Bone marrow (tissue), 2 donors: ENCODE measurements at places on chromosomes 4 and X.
A peak's percentile ranks its signal among the peaks of the same experiment; 100 is the strongest.

- no peak for DNase-seq
Observed at GRCh38 chr4:180335566-180335965, 1907.6 kb upstream of the TENM3 start.

DNA sequence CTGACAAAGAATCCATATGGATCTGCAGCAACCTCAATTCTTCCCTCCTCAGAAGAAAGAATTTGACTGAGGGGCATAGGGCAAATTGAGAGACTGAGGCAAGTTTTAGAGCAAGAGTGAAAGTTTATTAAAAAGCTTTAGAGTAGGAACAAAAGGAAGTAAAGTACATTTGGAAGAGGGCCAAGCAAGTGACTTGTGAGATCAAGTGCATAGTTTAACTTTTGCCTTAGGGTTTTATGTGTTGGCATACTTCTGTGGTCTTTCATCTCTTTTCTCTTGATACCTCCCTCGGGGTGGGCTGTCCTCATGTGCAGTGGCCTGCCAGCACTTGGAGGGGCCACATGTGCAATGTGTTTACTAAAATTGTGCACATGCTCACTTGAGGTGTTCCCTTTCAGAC is 98.0 kb upstream of the MAGEB16 start:
- no peak for DNase-seq

- DNase-seq = no peak
Observed at GRCh38 chr4:53371843-53372521, 5.5 kb upstream of the FIP1L1 start.

GRCh38 chrX:106948641-106949040 is 28.4 kb downstream of the CLDN2 start:
- DNase-seq = no peak

- DNase-seq = no peak
Observed at GRCh38 chr4:117478702-117479101, 393.3 kb upstream of the TRAM1L1 start.

GRCh38 chr4:156475322-156475721 is 496.3 kb downstream of the PDGFC start:
- no peak for DNase-seq

GRCh38 chr4:76023389-76023788 is at the start of gene CXCL10:
CXCL10 (minus strand) TSS chr4:76023497; CDS start chr4:76023431, 66 bp downstream.
- DNase-seq = peak; percentile 54

- no peak for DNase-seq
Observed at GRCh38 chr4:38109896-38110295, 149.7 kb downstream of the PTTG2 start.

- DNase-seq = no peak
Observed at GRCh38 chr4:58136604-58137003, 1026.4 kb upstream of the IGFBP7 start.

DNA sequence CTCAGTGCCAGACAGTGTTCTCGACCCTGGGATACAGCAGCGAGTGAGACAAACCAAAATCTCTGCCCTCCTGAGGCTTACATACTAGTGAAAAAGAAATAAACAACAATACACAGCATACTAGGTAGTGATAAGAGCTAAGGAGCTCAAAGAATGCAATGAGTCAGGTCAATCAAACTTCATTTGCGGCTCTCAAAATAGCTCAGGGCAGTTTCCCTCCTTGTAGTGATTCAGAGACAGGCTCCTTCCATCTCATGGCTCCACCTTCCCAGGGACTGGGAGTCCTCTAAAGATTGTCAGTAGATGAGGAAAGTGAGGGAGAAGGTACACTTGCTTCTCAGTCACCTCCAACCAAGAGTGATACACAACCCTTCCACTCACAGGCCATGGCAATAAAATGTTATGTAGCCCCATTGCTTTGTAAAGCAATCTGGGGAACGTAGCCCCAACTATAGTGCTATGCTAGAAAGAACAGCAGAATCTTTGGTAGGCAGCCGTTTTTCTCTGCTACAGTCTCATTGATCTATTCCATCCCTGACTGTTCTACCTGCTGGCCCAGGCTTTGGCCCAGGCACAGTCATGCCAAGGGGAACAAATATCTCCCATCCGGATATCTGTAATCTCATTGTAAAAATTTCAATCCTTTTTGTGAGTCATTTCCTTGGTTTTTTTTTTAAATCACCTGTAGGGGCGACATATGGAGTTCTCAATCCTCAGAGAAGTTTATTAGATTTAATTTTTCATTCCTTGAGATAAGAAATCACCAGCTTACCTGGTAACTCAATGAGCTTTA is 183.1 kb upstream of the S100G start:
- DNase-seq = no peak

- DNase-seq = no peak
Observed at GRCh38 chrX:72573158-72573511, 492 bp upstream of the HDAC8 start.

GRCh38 chrX:44157858-44158257 is 184.7 kb upstream of the NDP start:
- no peak for DNase-seq

DNA sequence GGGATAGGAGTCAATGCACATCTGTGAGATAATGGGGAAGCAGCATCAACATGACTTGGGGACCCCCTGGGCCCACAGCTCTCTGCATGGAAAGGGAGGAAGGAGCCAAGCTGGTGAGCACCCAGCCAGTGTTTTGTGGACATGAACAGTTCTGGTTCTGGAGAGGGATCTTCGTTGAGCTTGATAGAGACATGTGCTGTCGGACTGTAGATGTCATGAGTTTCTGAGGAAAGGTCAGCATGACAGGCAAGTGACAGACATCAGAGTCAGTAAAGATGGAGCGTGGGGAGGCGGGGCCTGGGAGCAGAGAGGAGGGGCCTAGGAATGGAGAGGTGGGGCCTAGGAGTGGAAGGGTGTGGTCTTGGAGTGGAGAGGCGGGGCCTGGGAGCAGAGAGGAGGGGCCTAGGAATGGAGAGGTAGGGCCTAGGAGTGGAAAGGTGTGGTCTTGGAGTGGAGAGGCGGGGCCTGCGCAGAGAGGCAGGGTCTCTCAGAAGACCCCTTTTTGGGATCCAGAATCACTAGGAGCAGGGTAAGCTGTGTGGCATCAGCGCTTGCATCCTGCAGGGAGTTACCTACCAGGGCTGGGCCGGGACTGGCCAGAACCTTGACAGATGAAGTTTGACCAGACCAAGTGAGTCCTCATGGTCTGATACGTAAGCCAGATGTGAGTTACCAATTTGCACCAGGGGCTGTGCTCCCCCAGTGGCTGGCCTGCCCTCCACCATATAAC is 33.7 kb downstream of the PIGG start:
- DNase-seq = no peak

- DNase-seq = no peak
Observed at GRCh38 chr4:185283723-185284122, 74.3 kb downstream of the SNX25 start.

DNA sequence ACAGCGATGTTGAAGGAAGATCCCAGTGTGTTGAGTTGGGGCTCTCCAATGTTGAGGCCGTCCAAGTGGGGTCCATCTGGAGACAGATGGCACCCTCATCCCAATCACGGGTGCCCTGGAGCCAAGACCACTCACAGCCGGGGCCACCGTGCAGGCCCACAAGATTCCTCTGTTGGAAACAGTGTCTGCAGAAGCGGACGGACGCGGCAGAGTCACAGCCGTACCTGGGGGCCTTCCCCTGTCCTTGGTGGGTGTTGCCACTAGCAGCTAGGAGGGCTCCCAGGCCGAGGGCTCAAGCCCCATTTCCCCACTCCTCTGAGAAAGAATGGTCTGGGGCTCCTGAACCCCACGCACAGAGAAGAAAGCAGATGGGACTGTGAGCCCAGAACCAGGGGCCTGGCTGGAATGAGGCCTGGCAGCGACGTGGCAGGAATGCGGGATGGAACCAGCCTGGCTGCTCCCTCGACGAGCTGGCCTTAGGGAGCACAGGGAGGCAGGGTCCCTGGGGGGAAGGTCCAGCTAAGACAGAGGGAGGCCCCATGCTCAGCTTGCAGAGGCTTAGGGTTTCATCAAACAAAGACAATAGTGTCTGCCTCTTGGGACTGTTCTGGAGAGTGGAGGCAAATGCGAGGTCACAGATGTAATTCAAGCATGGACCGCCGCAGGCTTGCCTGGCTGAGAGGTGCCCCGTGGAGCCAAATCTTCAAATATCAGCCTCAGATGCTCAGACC is 228.9 kb downstream of the AFAP1 start:
- DNase-seq = no peak

DNA sequence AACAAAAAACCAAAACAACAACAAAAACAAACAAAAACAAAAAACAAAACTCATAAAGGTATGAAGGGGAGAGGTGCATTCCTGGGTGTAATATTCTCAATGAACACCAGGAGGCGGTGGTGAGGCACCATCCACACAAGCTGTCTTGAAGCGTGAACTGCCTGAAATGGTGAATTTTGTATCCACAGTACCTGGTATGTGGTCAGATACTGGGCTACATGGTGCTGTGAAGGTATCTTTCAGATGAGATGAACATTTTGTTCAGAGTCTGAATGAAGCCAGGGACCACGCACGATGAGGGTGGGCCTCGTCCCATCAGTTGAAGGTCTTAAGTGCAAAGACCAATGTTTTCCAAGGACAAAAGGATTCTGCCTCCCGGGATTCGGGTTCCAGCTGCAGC is 58.5 kb downstream of the ASMT start:
- no peak for DNase-seq

DNA sequence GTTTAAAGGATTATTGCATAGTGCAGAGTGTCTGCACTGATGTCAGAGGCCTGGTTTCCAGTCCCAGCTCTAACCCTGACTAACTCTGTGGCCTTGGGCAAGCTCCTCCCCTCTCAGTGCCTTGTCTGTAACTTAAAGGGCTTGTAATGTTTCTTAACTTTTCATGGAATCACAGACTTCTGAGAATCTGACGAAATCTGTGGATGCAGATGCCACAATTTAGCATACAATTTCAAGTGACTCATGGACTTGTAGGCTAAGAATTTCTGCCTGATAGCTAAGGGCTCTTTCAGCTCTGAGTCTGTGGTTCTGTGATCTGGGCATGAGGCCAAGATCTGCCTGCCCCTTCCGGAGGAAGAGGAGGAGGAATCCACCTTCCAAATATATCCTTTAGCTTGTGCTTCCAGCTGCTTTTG is 236.9 kb downstream of the AR start:
- peak; percentile 86 for DNase-seq

DNA sequence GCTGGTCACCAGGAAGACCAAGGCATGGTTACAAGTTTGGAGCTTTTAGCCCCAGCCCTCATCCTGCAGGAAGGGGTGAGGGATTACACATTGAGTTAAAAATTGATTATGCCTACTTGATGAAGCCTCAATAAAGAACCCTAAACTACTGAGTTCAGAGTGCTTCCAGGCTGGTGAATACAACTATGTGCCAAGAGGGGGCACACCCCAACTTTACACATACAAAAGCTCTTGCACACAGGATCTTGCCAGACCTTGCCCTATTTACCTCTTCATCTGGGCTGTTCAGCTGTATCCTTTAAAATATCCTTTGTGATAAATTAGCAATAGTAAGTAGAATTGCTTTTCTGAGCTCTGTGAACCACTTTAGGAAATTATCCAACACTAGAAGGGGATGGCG is 489.3 kb downstream of the INPP4B start:
- no peak for DNase-seq

- DNase-seq = no peak
Observed at GRCh38 chr4:7396186-7396910, 38.4 kb downstream of the PSAPL1 start.

GRCh38 chrX:37641859-37642258 is 43.7 kb upstream of the XK start:
- DNase-seq = no peak

- DNase-seq = no peak
Observed at GRCh38 chrX:85031505-85031904, 27.8 kb downstream of the APOOL start.

- DNase-seq = no peak
Observed at GRCh38 chr4:26208237-26208994, 112.4 kb upstream of the RBPJ start.

- no peak for DNase-seq
Observed at GRCh38 chr4:167831855-167832254, 260.5 kb upstream of the ANXA10 start.

DNA sequence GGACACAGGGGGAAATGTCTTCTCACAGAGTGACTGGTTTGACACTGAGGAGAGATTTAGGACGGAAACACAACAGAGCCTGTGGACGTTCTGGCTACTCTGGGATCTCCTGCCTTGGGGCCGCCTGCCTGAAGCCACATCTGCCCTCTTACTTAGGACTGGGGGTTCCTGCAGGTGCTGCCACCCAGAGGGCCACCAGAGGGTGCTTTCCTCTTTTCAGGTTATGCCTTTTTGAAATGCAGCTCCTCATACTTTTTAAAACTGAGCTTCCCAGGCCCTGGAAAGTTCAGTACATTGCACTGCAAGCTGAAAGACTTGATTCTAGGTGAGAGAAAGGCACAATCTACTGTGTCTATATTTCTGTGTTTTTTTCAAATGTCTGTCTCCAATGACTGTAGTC is 92.2 kb upstream of the PGRMC2 start:
- no peak for DNase-seq

DNA sequence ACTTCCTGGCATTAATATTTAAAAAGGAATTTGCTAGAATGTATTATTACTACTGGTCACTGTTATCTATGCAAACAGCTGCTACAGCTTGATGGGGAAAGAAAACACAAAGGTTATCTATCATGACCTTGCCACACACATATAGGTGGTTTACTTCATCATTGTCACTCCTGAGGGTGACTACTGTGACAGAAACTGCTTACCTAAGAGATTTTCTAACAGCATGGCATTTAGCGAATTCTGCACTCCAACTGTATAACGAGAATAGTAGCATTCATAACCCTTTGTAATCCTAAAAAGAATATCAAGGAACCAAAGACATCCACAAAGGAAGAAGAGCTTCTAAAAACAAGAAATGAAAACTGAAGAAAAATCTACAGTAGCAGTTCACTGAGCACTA is 74.6 kb upstream of the SPOCK3 start:
- no peak for DNase-seq

GRCh38 chr4:145861336-145862318 is 77.0 kb downstream of the ZNF827 start:
- no peak for DNase-seq

DNA sequence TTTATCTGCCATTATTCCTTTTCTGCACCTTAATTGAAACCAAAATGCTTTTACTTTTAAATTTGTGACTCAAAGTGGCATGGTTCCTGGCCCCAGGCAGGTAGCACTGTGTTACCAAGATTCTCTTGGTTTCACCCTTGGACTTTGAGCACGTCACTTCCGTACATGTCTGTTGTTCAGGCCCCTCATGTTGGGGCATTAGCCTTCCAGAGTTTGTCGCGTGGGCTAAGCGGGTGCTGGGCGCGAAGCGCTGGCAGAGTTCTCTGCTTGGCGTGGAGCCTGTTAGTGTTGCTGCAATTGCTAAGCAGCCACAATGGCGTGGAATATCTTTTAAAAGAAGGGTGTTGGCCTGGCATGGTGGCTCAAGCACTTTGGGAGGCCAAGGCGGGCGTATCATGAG is 14.0 kb upstream of the TADA2B start:
- DNase-seq = no peak

- no peak for DNase-seq
Observed at GRCh38 chrX:138866643-138867042, 155.1 kb upstream of the FGF13 start.

- DNase-seq = no peak
Observed at GRCh38 chr4:110002326-110002725, 89.6 kb downstream of the EGF start.

DNA sequence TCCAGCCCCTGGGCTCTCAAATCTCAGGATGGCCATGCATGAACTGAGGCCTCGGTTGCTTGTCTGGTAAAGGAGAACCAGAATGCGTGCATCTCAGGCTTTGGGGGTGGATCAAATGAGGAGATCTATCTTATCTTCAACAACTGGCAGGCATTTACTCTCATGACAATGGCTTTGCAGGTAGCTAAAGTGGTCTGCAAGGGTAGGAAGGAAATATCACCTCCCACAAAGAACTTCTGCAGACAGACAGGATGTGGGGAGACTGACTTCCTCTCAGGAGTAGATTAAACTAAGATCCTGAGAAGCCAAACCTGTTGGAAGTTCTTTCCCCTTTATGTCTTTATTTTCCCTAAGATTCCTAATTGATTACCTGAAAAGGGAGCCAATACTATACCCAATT is 7.8 kb downstream of the LDB2 start:
- DNase-seq = no peak
